ENCODE measurements at places on chromosomes 3 and 15. TPM values are rescaled to one million over a fixed set of nuclear protein-coding genes. Genes with fewer than 3 reads are reported as not detected.

The SLC12A8 gene
- 1.1 TPM for total RNA-seq

The ZNF860 gene
- 0.81 TPM for total RNA-seq

The RPL4 gene
- 3,069 TPM for total RNA-seq

The CEMIP gene
- total RNA-seq, result 0.03 TPM

GRCh38 chr3:171614318-171614921 is 154.2 kb upstream of the TNIK start:
- DNase-seq, result no peak

DNA sequence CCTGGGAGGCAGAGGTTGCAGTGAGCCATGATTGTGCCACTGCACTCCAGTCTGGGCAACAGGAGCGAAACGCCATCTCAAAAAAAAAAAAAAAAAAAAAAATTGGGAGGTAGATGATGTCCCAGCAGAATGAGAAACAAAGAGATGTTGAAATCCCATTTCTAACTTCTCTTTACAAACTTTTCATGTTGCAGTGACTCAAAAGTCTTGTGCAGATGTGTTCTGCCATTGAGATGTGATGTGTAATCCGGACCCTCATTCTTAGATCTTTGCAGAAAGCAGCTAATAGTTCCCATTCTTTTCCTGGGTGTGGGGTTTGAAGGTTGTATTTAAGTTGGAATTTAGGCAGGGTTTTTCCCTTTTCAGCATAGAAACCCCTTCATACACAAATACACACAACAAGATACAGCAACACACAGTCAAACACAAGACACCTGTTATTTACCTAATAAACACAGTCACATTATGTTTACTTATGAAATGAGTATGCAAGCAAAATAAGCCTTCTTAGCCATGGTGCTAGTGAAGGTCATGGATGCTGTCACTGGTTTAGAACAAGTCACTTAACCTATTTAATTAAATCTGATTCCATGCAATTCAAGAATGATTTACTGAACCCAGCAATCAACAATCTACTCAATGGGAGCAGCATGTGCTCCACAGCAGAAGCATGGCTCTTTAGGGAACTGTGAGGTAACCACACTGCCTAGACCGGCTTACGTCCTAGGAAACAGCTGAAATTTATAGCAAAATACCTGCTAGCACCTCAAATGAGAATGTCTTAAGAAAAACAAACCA is 14.9 kb downstream of the SIAH2 start:
- no peak for DNase-seq

- DNase-seq, result no peak
Observed at GRCh38 chr3:60160111-60160821, 1091.0 kb downstream of the FHIT start.

DNA sequence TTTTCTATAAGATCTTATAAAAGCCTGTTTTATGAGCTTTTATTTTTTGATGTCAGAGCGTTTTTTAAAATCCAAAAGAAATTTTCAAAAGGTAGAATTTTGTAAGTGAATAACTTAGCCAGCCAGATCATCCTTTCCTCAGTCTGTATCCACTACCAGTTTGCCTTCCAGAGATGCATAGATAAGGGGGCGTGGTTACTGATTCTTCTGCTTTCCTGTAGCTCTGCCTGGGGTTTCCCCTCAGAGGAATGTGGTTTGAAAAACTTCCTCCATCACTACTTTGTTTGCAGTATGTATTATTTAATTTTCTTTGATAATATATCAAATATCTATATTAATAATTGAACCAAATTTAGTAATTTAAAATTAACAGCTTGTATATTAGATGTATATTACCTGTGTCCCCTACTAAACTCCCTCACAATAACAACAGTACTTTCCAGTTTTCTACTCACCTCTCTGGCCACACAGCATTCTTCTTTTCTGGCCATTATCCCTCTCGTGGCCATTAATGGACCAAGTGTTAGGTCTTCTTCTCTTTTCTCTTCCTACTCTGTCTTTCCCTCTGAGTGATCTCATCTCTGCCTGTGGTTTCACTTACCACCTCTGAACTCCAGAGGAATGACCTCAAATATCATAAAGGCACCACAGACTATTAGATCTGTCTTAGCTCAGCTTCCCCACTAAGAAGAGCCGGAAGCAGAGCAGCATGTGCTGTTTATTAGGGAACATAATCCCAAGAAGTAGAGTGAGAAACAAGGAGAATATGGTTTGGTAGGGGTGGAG is 239.7 kb downstream of the UBE2E2 start:
- no peak for DNase-seq
